ENCODE measurements at places on chromosomes 4 and X.

DNA sequence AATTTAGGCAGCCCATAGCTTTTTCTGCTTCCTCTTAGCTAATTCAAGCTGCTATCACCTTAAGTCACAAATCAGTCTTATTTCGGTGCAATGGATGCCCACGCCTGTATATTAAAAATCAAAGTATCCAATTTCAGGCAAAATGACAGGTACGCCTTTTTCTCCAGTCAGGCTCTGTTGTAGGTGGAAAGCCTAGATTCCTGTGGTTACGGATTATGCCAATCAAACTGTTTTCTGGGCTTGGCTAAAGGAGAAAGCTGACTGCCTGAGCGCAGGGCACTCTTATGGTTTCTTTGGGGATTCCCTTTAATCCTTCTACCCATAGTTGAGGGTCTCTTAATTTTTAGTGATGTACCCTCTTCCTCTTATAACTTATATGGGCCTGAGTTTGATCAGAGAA lies 550.5 kb downstream of the PDHA2 start:
- no peak for DNase-seq

DNA sequence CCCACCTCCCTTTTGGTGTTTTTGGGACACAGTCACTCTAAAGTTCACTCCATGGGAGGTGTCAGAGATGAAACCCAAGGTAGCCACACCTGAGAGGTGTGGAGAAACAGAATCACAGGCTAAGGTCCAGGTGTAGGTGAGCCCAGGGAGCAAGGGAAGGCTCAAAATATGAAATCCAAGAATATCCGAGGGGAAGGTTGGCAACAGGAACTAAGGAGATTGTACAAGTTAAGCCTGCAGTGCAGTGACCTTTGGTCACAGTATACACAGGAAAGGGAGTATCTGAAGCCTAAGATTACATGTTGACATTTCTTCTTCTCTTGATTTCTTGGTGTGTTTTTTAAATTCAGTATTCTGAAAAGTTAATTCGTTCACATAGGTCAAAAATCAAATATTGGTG lies 46.5 kb downstream of the PHF8 start:
- no peak for DNase-seq

DNA sequence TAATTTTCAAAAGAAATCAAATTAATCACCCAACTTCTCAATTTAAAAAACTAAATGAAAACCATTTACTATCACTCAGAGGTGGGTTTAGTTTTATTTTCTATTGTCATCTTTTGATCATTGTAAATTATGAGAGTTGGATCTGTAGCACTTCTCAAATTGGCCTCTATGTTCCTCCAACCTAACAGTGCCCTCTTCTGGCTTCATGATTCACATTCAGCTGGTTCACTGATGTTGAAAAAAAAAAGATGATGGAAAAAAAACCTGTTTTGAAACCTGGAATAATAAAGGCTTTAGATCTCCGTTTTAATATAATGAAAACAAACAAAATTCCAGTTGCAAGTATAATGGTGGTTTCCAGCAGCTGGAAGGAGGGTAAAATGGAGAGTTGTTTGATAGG lies 2.4 kb upstream of the NBDY start:
- DNase-seq: peak; percentile 7

DNA sequence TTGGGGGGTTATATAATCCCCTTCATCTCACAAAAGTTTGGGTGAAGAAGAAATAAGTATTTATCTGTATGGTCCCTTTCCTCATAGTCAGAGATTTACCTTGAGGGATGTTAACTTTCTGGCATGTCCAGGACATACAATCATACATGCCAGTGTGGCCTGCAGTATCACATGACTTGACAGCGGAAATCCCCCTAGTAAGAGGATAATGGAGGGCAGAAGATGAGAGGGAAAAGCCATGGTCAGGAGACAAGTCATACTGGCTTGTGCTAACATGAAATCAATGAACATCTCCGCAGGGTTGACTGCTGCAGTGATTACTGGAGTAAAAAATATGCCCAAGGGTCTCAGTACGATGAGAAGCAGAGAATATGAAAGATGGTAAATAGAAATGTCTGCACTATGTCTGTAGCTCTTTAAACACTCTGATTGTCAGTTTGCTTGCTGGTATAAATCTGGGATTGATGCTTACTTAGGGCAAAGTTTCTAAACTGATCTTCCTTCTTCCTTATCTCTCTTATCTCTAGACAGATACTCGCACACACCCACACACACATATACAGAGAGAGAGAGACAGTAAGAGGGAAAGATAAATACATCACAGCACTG lies 1385.6 kb upstream of the ADGRL3 start:
- DNase-seq: no peak

DNA sequence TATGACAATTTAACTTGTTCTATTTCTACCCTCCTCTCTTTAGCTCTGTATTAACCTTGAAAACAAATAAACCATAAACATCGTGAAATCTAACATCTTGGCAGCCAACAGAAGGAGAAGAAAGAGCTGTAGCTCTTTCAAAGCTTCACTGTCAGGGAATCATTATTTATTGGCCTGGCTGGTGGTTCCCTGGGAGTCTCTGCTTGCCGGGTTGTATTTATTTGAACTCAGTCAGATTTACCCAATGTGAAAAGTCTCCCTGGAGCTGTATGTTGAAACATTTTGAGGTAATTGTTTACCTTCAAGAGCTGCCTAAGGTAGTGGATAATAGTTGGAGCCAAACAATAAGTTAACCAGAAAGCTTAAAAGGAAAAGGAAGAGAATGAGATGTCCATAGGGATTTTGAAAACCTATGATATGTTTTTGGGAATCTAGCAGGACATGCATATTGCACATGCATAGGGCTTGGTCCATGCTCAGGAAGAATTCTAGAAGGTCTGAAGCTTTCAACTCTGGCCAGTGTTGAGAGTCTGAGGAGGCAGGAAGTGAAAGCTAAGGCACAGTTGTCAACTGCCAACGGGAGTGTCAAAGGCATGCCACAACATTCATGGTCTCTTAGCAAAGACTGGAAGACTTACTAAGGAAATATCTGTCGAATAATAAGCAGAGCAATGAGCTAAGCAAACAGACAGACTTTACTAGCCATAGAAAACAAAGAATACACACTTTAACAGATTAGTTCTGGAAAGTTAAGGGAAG lies 621.6 kb downstream of the PCDH7 start:
- DNase-seq: no peak

DNA sequence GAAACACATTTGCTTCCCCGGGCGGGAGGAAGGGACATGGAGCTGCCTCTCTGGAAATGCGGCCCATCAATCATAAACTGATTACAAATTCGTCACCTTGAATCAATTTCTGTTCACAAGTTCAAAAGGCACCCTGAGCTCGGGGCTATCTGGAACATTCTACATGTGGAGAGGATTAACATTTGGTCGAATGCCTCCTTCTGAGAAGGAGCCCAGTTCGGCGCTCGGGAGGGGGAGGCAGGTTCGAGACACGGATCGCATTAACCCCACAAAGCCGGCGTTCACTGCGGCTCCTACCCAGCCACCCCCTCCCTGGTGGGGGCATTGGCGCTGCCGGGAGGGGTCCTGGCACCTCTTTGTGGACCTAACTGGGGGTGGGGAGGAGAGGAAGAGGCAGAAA lies 108.0 kb downstream of the CPZ start:
- no peak for DNase-seq

DNA sequence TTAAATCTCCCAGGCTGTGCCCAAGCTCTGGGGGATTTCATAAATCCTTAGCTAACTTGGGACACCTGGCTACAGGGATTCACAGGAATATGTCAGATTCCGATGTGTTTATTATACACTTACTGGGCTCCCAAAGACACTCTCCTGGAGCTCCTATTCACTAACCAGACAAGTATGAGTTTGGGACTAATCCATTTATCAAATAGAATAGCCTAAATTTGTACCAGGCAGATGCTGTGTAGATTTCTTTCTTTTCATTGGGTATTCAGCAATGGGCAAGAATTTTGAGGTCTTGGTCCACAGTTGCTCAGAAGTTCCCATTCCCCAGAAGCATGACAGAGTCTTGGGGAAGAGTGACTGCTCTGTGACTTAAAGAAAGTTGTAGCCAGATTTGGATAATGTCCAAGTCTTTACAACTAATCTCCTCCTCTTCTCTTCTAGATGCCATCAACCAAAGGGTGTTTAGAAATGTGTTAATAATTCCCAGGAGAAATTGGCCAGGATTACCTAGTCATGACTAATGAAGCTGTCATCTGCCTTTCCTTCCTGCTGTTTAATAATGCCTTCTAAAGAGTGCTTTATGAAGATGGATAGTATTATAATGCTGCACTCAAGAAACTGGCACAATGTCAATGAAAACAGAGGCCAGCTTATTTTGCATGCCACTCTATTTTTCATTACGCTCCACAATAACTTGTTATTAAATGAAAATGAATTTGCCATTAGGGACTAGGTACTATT lies 120.9 kb downstream of the CHIC2 start:
- DNase-seq: no peak

GRCh38 chrX:71906144-71906543 lies 4.5 kb upstream of the NHSL2 start:
- no peak for DNase-seq

- DNase-seq: no peak
These were observed 114.9 kb upstream of the MAP3K15 start for GRCh38 chrX:19630228-19630627.

DNA sequence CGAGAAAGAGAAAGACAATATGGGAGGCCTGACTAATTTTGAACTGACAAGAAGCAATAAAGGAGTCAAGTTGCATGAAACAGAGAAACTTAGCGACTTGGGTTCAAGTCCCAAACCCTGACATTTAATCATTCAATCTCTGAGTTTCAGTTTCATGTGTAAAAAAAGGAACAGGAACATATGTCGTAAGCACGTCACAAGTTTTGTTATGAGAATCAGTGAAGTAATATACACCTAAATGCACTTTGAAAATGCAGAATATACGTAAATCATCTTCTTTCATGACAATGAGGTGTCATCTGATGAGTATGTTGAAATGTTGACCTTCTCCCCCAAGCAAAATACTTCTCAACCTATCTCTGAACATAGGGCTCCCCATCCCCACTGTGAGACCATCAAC lies 10.4 kb downstream of the ACOT9 start:
- no peak for DNase-seq

DNA sequence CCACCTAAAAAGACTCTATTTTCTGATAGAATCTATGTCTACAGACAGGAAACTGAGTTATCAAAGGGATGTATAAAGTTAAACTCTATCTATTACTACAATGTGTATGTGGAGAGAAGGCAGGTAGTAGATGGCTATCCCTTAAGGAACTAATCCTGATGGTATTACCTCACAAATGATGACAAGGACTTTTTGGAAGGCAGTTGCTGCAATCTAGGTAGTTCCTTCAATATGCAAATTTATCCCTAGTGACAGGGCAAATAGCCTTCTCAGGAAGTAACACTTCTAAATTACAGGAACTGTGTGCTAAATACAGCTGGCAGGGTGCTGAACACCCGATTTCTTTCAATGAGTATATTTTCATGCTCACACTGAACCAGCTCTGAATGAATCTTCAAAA lies 177.4 kb downstream of the COL25A1 start:
- DNase-seq: no peak

DNA sequence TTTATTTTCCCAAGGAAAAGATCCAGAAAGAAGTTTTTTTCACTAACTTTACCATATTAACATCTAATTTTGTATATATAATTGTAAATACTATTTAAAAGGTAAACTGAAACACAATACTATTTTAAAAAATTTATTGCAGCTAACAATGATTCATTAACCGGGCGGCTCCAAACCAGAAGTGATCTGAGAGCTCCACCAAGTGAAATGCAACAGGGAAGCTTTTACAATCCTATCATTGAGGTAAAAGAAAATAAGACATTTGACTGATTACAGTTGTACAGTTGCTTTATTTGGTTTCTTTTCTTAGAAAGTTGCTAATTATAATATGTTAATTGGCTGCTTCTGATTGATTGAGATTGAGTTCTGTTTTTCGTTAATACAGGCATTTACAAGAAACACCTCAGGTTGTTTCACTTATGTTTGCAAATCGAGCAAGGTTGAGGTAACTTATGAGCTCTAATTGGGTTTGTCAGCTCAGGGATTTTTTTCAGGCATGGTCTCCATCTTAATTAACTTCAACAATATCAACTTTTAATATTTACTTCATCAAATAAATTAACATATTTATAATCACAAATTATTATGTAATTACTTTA lies 220.2 kb upstream of the UGT8 start:
- DNase-seq: no peak

GRCh38 chrX:44874420-44875184 lies 1.6 kb downstream of the KDM6A start:
- no peak for DNase-seq

- DNase-seq: no peak
These were observed 241.8 kb downstream of the DTHD1 start for GRCh38 chr4:36523182-36523581.

GRCh38 chr4:7943211-7943610 lies 3.5 kb upstream of the AFAP1 start:
- no peak for DNase-seq

DNA sequence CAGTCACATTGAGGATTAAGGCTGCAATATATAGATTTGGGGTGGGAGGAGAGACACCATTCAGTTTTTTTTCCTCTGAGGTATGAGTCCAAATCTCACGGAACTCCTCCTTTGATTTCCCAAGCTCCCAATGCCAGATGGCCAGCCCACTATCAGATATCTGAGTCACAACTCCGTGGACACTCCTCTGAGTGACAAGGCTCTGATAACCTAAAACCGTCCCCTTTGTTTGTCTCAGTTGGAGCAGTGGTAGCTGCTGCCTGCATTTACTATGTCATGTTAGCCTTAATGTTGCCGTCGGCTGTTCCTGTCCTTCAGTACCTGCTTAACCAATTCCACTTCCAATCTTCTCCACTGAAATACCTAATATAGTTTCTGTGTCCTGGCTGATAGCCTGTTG lies 107.3 kb downstream of the DTHD1 start:
- DNase-seq: no peak

DNA sequence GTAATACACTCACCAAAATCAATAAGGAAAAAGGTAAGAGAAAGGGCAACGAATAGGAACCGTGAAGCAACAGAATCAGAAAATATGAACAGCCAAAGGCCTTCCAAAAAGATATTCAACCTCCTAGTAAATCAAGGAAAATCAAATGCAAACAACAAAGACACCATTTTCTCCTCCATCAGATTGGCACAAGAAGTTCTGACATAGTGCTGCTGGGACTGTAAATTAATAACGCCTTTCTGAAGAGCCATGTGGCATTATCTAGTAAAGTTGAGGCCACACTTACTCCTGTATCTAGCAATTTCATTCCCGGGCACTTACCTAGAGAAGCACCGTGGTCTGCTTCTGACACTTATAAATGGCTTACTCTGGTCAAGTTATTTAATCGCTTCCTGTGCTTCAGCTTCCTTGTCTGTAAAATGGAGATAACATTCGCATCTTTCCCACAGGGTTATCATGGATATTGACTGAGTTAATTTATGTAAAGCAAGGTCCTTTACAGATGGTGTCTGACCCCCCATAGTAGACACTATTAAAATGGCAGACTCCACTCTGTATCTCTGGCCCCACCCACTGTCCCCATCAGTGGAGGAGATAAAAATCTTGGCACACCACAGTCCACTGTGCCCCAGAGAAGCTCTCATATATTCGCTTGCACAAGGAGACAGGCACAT lies 20.5 kb upstream of the ENPP6 start:
- no peak for DNase-seq

GRCh38 chrX:136750364-136750763 lies 30.4 kb downstream of the ARHGEF6 start:
- no peak for DNase-seq

GRCh38 chr4:83305187-83305586 lies 20.6 kb upstream of the COQ2 start:
- no peak for DNase-seq

- no peak for DNase-seq
These were observed 52.9 kb upstream of the TRPC5OS start for GRCh38 chrX:111823128-111823527.
